ENCODE measurements at places on chromosomes 1 and 21.

- DNase-seq = no peak
These were observed 27.8 kb upstream of the IFNAR2 start for GRCh38 chr21:33201956-33202355.

DNA sequence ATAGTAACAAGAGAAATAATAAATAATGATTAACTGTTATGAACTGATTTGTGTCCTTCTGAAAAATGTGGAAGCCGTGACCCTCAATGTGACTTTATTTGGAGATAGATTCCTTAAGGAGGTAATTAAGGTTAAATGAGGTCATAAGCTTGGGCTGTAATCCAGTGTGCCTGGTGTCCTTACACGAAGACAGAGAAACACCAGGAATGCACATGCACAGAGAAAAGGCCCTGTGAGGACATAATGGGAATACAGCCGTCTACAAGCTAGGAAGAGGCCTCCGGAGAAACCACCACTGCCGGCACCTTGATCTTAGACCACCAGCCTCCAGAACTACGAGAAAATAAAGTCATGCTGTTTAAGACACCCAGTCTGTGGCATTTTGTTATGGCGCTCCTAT is 215.9 kb downstream of the NEGR1 start:
- no peak for DNase-seq

DNA sequence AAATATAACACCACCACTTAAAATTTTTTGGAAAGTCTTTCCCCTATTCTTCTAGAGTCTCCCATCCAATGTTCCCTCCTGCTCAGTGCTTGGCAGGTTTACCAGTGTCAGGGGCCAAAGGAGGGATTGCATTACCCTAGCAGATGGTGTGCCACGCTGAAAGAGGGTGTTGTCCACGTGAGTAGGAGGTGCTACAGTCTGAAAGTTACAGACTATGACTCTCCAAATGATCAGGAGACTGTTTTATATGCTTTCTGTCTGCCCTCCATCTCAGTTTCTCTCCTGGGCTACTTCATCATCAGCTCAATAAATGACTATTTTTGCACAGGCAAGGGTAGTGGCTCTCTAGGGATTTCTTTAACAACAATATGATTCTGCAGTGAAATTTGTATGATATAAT is 31.3 kb upstream of the ANGPTL7 start:
- no peak for DNase-seq

- DNase-seq = no peak
These were observed 13.9 kb upstream of the PRMT2 start for GRCh38 chr21:46621457-46622182.

DNA sequence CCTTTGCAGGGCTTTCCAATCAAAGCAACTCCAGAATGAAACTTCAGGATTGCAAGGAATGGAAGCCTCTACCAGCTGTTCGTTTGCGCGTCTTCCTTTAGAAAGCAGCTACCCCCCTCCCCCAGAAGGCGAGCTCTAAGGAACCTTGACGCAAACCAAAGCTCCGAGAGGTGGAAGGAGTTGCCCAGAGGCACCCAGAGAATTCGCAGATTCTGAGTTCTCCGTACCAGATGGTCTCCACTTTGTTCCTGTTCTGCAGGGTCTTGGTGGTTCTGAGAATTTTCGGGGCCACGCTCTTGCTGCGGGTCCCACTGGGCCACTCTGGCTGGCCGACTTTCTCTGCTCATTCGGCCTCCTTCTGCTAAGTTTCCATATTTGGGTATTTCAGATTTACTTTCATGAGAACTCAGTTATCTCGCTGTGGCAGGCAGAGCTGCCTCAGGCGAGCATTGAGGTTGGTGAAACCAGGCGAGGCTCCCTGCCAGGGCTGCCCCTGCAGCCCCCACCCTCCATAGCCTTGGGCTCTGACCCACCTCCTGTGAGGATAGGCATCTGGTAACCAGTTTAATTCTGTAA is 801 bp downstream of the TRAF5 start:
- DNase-seq = no peak

- no peak for DNase-seq
These were observed 39.6 kb downstream of the FRRS1 start for GRCh38 chr1:99726818-99727217.

DNA sequence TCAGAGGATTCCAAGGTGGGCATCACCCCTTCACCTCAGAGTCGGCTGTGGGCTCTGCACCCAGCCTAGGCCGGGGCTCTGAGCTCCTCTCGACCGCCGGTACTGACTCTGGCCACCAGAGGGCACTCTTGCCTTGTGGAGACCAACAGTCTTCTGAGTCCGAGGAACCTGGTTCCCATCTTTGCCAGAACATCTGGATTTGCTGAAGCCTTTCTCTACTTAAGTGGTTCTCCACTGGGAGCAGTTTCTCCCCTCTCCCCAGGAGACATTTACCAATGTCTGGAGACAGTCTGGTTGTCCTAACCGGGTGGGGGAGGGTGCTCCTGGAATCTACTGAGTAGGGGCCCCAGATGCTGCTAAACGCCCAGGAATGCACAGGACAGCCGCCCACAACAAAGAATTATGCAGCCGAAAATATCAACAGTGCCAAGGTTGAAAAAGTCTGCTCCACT is 9.4 kb downstream of the ETV3L start:
- peak; percentile 75 for DNase-seq

DNA sequence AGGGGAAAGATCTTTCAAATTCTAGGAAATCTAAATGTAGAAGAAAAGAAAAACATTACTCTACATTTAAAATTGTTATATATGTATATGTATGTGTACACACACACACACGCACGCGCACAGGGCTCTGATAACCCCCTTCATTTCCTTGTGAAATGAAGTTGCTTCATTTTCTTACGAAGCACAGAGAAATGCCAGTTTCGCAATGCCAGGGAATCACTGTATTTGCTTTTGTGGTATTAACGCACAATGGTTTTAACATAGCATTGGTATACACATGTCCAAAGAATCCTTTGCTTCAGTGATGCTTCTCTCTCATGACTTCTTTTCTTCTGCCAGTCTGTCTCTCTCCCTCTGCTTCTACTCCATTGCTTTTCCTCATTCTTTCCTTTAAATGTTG is 8.4 kb upstream of the DDAH1 start:
- no peak for DNase-seq

GRCh38 chr21:43809853-43810504 is 20.6 kb downstream of the RRP1 start:
- DNase-seq = no peak

DNA sequence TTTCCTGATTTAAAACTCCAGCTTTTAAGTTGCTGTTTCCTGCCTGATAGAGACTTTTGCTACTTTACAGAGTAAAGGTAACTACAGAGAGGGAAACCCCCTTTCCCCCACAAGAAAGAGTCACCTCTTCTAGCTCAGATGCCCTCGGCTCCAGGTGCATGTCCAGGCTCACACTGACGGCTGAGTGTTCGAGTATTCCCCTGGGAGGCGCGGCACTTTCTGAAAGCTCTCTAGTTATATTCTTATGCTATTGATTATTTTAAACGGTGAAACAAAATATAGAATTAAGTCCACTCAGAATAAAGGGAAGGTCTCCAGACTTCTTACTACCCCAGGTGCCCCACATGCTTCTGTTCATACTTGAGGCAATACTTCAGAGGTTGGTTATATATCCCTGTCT is 160.3 kb upstream of the FMN2 start:
- no peak for DNase-seq

- DNase-seq = no peak
These were observed 170.9 kb downstream of the C1orf21 start for GRCh38 chr1:184557423-184558347.

- DNase-seq = no peak
These were observed 241.7 kb upstream of the NEGR1 start for GRCh38 chr1:72524021-72524420.

GRCh38 chr1:228735871-228736586 is 750 bp downstream of the RHOU start:
- no peak for DNase-seq

GRCh38 chr1:179187735-179188471 is 41.6 kb downstream of the ABL2 start:
- no peak for DNase-seq

GRCh38 chr21:21971384-21971783 is 973.2 kb downstream of the NCAM2 start:
- DNase-seq = no peak

GRCh38 chr21:21001591-21002100 is 3.4 kb downstream of the NCAM2 start:
- DNase-seq = no peak

DNA sequence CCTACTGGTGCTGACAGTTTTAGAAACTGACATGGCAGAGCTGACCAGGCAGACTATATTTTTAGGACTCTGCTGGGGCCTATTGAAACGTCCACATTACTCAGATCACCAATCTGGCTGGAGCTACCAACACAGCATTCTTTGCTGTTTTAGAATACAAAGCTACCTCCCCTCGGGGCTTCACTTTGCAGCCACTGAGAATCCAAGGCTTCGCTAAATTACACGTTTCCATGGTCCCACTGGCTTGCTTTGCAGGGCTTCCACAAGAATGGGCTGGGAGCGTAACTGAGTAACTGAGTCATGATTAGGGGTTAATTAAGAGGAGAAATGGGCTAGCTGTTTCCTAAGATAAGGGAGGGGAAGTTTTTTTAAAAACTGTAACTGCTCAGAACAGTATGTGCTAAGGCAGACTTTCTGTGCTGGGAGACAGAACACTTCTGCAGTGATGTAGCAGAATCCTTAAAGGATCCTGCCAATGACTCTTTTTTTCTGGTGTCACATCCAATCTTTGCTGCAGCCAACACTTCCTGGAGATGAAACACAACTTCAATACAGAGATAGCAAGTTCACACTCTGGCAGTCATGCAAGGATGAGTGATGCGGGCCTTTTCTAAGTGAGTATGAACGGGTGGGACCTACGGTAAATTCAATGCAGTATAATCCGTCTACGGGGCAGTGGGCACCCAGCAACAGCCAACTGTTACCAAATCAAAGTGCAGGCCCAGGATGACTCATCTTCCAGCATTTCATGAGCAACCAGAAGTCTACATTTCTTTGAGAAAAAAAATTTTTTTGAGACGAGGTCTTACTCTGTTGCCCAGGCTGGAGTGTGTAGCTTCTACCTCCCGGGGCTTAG is 21.5 kb downstream of the NDUFS5 start:
- DNase-seq = peak; percentile 74

DNA sequence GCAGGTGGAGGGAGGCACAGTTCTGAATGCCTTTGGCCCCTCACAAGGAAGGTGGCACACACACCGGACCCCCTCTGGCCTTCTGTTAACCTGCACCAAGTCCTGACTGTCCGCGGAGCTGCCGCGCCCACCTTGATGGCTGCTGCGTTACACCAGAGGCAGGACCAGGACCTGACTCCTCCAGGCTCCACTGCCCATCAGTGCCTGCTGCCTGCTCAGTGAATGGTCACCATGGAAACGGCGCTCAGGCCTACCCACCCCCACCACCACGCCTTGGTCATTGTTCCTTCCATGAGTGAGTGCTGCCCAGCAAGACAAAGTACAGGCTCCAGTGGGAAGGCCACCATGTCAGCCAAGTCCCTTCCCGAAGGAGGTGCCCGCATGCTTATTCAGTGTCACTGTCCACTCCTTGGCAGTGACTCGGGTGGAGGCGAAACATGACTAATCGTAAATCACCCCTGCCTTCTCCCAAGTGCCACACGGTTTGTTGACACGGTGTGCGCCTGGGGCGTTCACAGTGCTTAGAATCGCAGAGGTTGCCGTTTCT is 57.3 kb downstream of the SLC37A1 start:
- DNase-seq = no peak

DNA sequence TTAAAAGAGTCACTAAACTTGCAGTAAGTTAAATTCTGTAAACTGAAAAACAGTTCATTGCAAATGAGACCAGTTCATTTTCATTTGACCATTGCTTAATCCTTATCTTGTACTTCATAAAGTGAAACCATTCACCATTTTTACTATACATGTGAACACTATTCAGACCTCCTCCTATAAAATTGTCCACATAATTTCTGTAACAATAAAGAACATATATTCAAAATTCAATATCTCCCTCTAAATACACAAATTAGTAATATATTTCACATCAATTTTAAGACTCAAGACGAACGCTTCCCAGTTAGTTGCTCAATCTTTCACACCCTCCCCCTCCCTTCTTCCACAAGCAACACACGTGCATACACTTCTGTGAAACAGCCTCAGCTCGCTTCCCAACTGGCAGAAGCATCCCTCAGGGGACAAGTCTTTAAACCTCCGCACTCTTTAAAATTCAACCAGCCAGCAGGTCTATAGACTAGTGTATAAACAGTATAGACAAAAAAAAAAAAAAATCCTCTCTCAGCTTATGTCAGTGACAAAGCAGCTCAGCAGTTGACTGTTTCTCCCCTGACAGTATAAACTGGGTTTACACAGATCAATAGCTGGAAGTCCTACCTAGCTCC is 99.6 kb downstream of the DENND1B start:
- DNase-seq = no peak

DNA sequence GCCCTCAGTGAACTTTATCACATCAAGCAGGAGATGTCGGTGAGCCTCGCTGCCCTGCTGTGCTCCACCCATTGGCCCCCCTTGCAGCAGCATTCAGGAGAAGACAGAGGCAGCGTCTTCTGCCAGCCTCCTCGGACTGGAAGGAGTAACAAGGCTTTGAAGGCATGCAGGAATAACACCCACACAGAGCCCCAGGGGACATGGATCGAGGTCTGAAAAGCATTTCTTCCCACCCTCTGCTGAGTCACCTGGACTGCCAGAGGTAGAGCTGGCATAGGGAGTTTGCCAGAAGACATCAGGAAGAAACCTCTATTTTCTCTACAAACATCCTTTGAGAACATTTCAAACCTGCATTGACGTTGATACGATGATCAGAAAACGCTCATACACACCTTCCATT is 42.9 kb downstream of the COL18A1 start:
- DNase-seq = no peak

DNA sequence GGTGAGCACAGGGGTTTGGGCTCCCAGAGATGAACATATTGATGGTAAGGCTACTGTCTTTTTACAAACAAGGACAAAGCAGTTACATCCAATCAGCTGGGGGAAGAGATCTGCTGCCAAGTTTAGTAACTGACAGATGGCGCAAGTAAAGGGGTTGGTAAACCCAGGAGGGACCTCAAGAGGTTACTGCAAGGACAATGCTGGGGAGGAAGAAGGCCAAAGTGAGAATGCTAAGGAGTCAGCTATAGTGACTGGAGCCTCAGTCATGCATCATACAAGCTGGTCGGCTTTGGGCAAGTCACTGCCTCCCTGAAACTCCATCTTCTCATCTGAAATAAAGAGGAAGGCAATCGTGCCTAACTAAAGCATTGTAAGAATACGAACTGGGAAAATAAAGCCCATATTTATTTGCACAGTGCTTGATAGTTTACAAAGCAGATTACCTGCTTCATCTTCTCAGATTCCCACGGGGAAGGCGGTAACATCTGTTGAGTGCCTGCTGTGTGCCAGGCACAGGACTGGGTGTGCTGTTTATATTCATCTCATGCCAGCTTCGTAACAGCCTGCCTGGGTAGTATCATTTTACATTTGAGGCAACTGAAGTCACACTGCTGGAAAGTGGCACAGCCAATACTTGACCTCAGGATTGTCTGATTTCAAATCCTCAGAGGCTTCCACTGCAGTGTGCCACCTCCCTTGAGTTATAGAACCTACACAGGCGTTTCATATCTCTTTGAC is 114.8 kb downstream of the BEND5 start:
- DNase-seq = no peak

DNA sequence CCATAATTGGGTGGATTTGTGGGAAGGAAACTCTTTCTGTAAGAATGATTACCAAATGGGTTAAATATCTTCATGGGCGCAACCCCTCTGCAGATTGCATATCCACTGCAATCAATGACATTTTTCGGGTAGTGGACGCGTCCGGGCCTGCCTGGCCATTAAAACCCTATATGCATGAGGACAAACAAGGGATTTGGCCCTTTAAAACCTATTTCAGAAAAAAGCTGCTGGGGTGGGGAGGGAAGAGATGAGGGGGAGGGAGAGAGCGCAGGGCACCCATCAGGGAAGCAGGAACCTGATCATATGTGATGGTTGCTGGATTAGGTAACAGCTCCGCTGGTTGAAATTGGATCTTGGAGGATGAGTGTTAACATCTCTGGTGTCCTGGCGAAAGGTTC is 228.8 kb downstream of the PBX1 start:
- DNase-seq = no peak
